ENCODE measurements at places on chromosomes 7 and 10. TPM values are rescaled to one million over a fixed set of nuclear protein-coding genes. Genes with fewer than 3 reads are reported as not detected.
A peak's percentile ranks its signal among the peaks of the same experiment; 100 is the strongest.

DNA sequence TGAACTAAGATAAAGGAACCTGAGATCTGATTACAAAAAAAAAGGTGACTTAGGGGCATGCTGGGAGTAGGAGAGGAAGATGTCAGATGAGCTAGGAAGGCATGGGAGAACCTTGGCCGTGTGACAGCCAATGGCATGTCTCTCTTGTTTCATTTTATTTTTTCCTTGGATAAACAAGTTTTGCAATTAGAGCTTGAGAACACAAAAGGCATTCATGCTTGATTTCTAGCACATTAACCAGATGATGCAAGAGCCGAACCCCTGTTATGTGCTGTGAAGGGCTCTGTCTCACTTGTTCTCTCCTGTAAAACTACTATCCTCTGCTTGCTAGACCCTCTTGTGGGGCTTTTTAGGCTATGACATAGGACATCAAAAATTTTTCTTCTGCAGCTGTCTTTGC lies 134.3 kb upstream of the ASAH2 start:
- DNase-seq = no peak

DNA sequence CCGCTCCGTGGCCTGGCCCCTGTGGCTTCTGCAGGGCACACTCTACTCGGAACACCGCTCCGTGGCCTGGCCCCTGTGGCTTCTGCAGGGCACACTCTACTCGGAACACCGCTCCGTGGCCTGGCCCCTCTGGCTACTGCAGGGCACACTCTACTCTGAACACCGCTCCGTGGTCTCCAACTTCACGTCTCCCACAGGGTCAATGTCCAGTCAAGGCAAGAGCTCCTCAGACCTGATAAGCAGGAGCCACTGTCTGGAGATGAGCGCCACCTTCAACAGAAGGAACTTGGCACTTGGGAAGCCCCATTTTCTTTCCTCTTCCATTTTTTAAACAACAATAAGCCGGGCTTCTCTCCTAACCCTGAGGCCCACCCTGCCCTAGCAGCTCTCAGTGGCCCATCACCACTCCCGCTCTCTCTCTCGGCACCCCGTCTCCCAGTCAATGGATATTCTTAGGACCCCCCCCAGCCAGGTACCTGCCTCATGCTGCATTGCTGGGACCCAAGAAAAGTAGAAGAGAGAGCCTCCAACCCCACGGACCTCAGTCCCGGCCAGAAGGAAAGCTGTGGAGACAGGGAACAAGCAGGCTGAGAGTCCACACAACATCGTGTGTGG lies 56.3 kb downstream of the PRKAG2 start:
- DNase-seq = no peak

GRCh38 chr10:124544711-124545110 lies 83.1 kb downstream of the LHPP start:
- DNase-seq = no peak

DNA sequence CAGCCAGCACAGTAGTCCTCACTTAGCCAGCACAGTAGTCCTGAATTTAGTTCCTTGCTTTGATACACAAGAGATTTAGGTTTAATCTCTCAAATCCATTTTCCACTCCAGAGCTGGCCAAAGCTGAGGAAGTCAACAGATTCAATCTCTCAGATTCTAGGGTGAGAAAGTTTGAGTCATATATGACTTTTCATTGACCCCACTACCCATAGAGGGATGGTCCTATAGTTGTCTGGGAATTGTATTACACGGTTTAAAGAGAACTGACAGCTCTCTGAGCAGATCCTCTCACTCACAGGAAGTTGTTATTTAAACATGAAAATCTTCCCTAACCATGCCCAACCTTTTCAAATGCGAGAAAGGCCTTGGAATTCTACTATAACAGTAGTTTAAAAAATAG lies 641.8 kb upstream of the SEMA3D start:
- DNase-seq = no peak

DNA sequence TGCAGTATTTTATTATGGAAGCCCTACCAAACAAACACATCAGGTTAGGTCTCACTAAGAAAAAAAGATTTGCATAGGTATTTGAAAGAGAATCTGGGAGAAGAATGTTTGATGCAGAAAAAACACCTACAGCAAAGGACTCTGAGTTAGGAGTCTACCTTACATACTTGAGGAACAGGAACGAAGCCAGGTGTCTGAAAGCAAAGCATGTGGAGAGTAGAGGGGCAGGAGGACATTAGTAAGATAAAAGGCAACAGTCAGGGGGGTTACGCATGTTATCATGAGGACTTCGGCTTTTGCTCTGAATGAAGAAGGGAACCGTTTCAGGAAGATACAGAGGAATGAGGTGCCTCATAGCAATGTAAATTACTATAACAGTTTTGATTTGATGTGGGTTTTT lies 87.9 kb upstream of the PTER start:
- DNase-seq = no peak

DNA sequence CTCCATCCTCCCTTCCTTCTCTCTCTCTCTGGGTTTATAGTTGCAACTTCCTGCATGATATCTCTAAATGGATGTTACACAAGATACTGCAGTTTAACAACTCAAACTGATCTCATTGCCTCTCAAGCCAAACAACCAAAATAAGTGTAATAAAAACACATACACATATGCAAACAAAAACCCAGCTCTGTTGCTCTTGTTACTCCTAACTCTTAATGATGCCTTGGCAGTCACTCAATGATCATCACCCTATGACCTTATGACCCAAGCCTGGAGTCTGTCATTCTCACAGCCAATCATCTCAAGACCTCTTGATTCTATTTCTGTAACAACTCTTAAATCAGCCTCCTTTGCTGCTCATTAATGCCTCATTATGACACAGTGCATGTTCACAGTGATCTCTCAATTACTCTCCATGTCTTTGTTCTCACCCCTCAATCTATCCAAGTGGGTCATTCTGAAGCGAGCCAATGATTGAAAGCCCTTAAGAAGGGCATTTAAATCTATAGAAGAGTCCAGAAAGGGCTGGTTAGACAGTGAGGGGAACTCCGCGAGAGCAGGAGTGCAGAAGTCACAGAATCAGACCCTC lies 210.9 kb downstream of the INHBA start:
- DNase-seq = no peak

GRCh38 chr10:52074505-52075026 lies 239.5 kb upstream of the DKK1 start:
- DNase-seq = no peak

- peak; percentile 91 for DNase-seq
Observed at GRCh38 chr7:1533547-1534329, 3.2 kb downstream of the MAFK start.

GRCh38 chr7:44212018-44212417 lies 11.2 kb downstream of the YKT6 start:
- DNase-seq = no peak

DNA sequence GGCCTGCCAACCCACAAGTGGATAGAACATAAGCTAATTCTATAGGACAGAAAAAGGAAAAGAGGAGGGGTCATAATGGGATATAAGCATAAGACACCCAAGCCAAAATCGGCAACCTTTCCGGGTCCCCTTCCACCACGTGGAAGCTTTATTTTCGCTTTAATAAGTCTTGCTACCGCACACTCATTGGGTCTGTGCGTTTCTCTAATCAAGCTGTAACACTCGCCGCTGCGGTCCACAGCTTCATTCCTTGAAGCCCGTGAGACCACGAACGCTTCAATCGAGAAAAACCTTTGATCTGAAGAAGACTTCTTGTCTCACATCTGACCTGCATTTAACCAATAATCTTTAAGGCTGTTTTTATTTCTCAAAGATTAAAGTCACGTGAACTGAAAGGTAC lies 35.8 kb upstream of the HECW1 start:
- DNase-seq = no peak

- DNase-seq = no peak
Observed at GRCh38 chr7:135828604-135829003, 80.0 kb upstream of the FAM180A start.

DNA sequence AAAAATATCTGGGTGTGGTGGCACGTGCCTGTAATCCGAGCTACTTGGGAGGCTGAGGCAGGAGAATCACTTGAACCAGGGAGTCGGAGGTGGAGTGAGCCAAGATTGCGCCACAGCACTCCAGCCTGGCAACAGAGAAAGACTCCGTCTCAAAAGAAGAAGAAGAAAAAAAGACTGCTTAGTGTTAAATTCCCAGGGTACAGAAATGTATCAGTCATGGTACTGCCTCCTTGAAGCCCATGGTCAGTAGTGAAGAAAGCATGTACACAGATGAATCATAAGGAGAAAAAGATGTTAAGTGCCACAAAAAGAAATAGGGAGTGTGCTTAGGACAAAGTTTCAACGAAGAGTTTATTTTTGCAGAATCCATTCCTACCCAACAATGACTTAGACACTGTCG lies 62.5 kb upstream of the KMT2E start:
- DNase-seq = no peak

GRCh38 chr10:77431209-77431611 lies 206.4 kb downstream of the KCNMA1 start:
- no peak for DNase-seq

GRCh38 chr7:77933394-77933793 lies 134.8 kb downstream of the PHTF2 start:
- peak; percentile 41 for DNase-seq

- no peak for DNase-seq
Observed at GRCh38 chr7:47153576-47153975, 428.3 kb downstream of the TNS3 start.

- DNase-seq = no peak
Observed at GRCh38 chr7:16747102-16747501, 6.5 kb upstream of the TSPAN13 start.

GRCh38 chr10:71985542-71986250 lies 21.5 kb downstream of the CHST3 start:
- peak; percentile 63 for DNase-seq

- DNase-seq = no peak
Observed at GRCh38 chr10:128025951-128026350, 100.3 kb downstream of the MKI67 start.

DNA sequence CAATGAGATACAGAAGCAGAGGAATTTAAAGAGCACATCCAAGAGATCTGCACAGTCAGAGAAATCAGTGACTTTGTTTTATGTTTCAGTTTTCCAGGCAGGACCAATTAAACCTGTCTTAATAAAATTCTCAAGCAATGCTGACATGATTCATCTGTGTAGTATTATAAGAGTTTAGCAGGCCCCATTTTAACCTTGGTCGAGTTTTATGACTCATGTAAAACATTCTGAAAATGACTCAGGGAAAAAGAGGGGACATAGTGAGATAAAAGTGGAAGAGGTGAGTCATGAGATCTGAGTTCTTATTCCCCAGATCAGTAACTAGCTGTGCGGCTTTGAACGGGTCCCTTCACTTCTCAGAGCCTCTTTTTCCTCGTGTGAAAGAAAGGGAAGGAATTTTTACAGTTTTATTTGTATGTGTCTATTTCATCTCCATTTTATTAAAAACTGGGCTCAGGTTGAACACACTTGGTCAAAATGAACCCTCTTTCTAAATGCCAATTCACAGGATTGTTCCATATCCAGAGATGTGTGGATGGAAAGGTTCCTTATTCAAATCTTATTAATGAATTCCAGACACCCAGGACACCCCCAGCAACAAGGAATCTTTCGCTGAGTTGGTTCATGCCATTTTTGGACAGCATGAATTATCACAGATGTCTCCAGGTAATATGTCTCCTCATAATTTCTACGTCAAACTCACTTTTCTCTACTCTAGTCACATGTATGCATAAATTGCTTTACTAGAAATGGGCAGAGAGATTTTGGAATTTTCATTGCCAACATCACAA lies 143.2 kb downstream of the JAZF1 start:
- DNase-seq = peak; percentile 91

DNA sequence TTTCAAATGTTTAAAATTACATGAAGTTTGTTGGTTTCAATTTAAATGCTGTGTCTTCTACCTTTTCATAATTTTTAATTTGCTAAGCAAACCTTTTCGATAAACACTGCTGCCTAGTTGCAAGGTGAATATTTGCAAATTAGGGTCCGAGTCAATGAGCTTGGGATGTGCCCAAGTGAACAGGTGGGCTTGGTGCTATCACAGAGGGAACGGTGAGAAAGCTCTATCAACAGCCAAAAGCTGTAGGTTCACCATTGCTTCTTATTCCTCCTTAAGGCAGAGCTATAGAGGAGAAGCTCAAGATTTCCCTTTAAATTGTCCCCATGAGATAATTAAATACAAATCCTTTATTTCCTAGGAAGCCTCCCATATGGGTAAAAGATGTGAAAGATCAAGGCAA lies 245.3 kb upstream of the CELF2 start:
- no peak for DNase-seq

DNA sequence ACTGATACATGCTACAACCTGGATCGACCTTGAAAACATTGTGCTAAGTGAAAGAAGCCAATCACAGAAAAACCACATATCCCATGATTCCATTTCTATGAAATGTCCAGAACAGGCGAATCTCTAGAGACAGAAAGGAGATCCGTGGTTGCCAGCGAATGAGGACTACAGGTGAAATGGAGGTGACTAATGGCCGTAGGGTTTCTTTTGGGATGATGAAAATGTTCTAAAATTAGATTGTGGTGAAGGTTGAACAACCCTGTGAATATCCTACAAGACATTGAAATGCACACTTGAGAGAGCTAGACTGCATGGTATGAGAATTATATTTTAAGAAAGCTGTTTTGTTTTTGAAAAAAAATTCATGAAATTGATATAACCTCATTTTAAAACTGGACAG lies 188.5 kb upstream of the PLXNA4 start:
- no peak for DNase-seq

SLC35G1 gene
- total RNA-seq = 4.6 TPM

PDZD7 gene
- total RNA-seq = 0.34 TPM

KCNH2 gene
- total RNA-seq = under 0.01 TPM

PON1 gene
- total RNA-seq = not detected

MIOS gene
- 37.4 TPM for total RNA-seq

ABLIM1 gene
- total RNA-seq = 141 TPM

CUTC gene
- total RNA-seq = 34.2 TPM

CLDN12 gene
- total RNA-seq = 18.2 TPM
